ENCODE measurements at places on chromosomes 7 and 10. TPM values are rescaled to one million over a fixed set of nuclear protein-coding genes. Genes with fewer than 3 reads are reported as not detected.

ZPBP gene
- not detected for polyA plus RNA-seq

C10orf53 gene
- not detected for polyA plus RNA-seq

INA gene
- 8.5 TPM for polyA plus RNA-seq

TUBB8 gene
- polyA plus RNA-seq: 0.10 TPM

ATRNL1 gene
- not detected for polyA plus RNA-seq

NUTM2D gene
- polyA plus RNA-seq: 2.8 TPM

UPK3B gene
- polyA plus RNA-seq: not detected

C7orf33 gene
- polyA plus RNA-seq: not detected

PROSER2 gene
- 1.2 TPM for polyA plus RNA-seq

ADAM22 gene
- polyA plus RNA-seq: 0.06 TPM

ICA1 gene
- 0.15 TPM for polyA plus RNA-seq

SRRM3 gene
- 0.48 TPM for polyA plus RNA-seq

ZNF503 gene
- 0.51 TPM for polyA plus RNA-seq

STAG3 gene
- polyA plus RNA-seq: 0.44 TPM

USP54 gene
- polyA plus RNA-seq: 13.7 TPM

GPR85 gene
- polyA plus RNA-seq: 2.6 TPM

SEMA3D gene
- 27.7 TPM for polyA plus RNA-seq

PEX1 gene
- polyA plus RNA-seq: 14.0 TPM

LRRC61 gene
- polyA plus RNA-seq: 0.85 TPM

KIF11 gene
- polyA plus RNA-seq: 9.2 TPM

FAM25G gene
- not detected for polyA plus RNA-seq

PHKG1 gene
- 0.16 TPM for polyA plus RNA-seq

MINPP1 gene
- polyA plus RNA-seq: 7.7 TPM

GALNT17 gene
- not detected for polyA plus RNA-seq

GNGT1 gene
- not detected for polyA plus RNA-seq

TRIL gene
- polyA plus RNA-seq: not detected

GBX1 gene
- polyA plus RNA-seq: not detected

AKR1D1 gene
- polyA plus RNA-seq: not detected

UCMA gene
- not detected for polyA plus RNA-seq

HOXA7 gene
- 4.4 TPM for polyA plus RNA-seq

OPALIN gene
- not detected for polyA plus RNA-seq

MSMB gene
- not detected for polyA plus RNA-seq

FGFBP3 gene
- polyA plus RNA-seq: 0.11 TPM

FAM131B gene
- polyA plus RNA-seq: 2.0 TPM

C10orf67 gene
- polyA plus RNA-seq: 0.10 TPM

HOXA11 gene
- 34.0 TPM for polyA plus RNA-seq
